ENCODE measurements at places on chromosomes 13 and 19.

- DNase-seq: no peak
These were observed 43.7 kb downstream of the TMEM255B start for GRCh38 chr13:113802761-113803160.

GRCh38 chr13:29487466-29488454, 107.7 kb downstream of the SLC7A1 start:
- no peak for DNase-seq

GRCh38 chr13:46343279-46343994, 43.6 kb downstream of the RUBCNL start:
- DNase-seq: no peak

DNA sequence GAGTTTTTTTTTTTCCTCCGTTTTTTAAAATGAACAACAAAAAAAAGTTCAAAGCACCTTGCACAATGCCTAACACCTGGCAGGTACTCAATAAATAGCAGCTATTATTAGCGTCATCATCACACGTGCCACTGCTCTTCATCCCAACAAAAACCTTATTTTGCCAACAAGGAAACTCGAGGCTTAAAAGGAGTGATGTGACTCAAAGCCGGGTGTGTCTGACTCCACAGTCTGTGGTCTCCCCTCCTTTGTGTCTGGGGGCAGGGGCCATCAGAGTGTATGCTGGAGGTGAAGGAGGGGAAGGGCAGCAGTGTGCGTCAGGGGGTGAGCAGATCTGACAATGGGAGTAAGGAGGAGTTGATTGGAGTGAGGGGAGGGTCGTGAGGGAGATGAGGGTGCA, 34.1 kb upstream of the POU2F2 start:
- DNase-seq: no peak

DNA sequence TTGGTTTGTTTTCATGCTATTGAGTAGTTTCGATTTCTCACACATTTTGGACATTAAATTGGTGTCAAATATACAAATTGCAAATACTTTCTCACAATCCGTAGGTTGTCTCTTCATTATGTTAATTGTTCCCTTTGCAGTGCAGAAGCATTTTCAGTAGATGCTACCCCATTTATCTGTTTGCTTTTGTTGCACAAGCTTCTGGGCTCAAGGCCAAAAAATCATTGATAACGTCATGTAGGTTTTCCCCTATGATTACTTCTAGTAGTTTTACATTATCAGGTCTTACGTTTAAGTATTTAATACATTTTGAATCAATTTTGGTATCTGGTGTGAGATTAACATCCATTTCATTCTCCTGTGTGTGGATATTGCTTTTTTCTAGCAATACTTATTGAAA, 14.0 kb upstream of the ZNF347 start:
- peak; percentile 33 for DNase-seq

- no peak for DNase-seq
These were observed 142.0 kb downstream of the DLEU7 start for GRCh38 chr13:50701469-50701868.

DNA sequence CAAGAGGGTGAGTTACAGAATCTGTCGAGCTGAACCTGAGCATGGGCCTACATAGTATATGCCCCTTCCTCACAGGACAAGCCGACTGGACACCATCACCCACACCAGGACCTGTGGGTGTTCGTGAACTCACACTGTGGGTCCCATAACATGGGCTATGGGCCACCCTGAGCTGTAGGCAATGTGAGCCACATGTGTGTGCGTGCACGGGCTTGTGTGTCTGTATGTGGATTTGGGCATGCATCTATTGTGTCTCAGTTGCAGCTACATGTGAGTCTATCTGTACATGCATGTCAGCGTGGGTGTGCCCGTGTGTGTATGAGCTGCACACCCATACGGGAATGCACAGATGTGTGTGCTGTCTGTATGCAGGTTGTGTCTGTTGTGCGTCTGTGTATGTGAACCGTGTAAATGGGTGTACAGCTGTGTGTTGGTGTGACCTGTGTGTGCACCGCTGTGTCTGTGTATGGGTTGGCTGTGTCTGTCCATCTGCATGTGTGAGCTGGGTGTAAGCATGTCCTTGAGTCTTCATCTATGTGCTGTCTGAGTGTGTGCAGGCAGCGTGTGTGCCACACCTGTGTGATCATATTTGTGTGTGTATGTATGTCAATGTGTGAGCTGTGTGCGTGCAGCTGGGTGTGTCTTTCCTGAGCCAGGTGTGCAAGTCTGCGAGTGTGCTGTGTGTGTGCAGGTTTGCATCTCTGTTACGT, 1.7 kb downstream of the NOTCH3 start:
- DNase-seq: no peak

DNA sequence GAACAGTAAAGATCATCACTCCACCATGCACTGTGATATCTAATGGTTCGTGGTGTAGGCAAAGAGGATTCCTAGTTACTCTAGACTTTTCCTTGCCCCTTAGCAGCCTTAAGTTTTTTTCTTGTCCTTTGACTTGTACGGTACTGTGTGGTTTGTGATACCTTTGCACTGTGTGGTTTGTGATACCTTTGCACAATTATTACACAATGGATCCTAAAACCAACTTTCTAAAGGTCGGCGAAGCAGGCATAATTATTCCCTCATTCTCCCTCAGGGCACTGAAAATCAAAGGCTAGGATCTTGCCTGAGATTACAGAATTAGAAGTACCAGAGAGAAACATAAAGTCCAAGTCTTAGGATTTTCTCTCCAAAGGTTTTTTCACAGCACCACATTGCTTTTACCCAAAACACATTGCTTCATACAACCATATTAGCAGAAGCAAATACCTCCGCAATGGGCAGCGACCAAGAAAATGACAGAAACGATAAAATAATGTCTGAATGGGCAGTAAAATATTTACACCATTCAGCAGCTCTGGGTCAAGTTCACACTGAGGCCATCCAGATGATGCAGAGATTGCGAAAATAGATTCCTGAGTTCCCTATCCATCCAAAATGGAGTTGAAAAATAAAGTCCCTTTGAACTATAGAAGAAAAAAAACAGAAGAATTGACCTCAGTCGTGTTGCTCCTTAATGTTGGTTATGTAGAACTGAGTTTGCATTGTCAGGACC, 106.4 kb downstream of the FGF14 start:
- peak; percentile 71 for DNase-seq

GRCh38 chr19:12730064-12730463, 4.4 kb downstream of the TRIR start:
- no peak for DNase-seq

- DNase-seq: no peak
These were observed 295.6 kb downstream of the SHISA2 start for GRCh38 chr13:25756251-25756650.

GRCh38 chr19:51887522-51888498, at the start of gene ZNF577:
ZNF577 (minus strand) TSS chr19:51887951; CDS start chr19:51880382, 7,569 bp downstream.
- peak; percentile 95 for DNase-seq

GRCh38 chr19:39160889-39161672, 35.5 kb downstream of the PAK4 start:
- no peak for DNase-seq

DNA sequence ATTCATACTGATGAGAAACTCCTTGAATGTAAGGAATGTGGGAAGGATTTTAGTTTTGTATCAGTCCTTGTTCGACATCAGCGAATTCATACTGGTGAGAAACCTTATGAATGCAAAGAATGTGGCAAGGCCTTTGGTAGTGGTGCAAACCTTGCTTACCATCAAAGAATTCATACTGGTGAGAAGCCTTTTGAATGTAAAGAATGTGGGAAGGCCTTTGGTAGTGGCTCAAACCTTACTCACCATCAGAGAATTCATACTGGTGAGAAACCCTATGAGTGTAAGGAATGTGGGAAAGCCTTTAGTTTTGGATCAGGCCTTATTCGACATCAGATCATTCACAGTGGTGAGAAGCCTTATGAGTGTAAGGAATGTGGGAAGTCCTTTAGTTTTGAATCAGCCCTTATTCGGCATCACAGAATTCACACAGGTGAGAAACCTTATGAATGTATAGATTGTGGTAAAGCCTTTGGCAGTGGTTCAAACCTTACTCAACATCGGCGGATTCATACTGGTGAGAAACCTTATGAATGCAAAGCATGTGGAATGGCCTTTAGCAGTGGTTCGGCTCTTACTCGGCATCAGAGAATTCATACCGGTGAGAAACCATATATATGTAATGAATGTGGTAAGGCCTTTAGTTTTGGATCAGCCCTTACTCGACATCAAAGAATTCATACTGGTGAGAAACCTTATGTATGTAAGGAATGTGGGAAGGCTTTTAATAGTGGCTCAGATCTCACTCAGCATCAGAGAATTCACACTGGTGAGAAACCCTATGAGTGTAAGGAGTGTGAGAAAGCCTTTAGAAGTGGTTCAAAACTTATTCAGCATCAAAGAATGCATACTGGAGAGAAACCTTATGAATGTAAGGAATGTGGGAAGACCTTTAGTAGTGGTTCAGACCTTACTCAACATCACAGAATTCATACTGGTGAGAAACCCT, 26.6 kb downstream of the ZNF345 start:
- no peak for DNase-seq

- DNase-seq: no peak
These were observed 112.5 kb downstream of the ESD start for GRCh38 chr13:46684287-46685001.

DNA sequence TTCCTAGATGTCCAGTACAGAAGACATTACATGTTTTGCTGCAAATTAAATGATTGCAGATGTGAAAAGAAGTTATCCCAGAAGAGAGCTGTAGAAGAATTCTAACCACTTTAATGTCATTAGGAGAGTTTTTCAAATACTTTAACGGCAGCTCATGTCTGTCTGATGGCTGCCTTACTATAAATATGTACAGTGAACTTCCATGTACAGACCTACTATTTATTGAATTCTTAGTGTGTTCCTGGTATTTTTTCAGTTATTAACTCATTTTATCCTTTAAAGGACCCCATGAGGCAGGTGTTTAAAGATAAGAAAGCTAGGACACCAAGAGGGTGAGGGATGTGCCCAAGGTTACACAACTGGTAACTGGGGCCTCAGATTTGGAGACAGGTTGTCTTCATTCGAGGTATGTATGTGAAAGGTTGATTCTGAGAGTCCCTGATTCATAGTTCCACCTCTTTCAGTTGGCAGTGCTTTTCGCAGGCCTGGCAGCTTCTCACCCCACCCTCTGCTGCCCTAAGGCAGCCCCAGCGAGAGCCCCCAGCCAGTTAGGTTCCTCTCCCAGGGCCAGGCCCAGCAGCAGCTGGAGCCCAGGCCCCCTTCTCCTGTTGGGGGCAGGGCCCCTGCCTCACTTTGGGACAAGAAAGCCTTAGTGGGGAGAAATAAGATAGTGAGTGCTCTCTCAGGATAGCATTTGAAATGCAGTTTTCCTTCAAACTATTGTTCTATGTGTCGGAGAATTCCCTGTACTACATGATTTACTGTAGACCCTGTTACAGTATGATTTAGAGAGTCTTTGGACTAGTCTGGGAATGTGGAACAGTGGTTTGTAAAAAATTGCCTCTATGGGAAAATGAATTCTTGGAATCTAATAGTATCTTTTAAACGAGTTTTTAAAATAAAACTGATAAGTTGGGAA, 67.7 kb upstream of the TEX29 start:
- DNase-seq: no peak

DNA sequence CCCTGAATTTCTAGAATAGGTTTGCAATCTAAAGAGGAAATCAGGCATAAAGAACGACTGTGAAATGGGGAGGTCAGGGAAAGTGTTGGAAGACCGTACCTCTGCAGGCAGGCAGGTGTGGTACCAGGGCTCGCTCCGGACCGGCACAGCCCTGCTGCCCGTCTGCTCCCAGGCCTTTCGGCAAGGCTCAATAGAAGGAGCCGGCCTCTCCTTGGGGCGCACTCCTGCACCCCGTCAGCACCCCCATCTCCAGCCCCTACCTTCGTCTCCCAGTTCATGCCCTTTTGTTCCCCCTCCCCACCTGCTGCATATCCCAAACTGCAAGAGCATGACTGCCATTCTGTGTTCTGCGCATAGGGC, 139.8 kb upstream of the SOX1 start:
- no peak for DNase-seq

GRCh38 chr19:13876834-13877233, at the start of gene NANOS3:
NANOS3 (plus strand) TSS chr19:13877134; CDS start chr19:13877249, 115 bp downstream.
- DNase-seq: no peak

- DNase-seq: peak; percentile 88
These were observed 1.5 kb upstream of the ECSIT start for GRCh38 chr19:11530432-11530831.

- no peak for DNase-seq
These were observed 54.7 kb downstream of the SLC15A1 start for GRCh38 chr13:98697791-98698190.

DNA sequence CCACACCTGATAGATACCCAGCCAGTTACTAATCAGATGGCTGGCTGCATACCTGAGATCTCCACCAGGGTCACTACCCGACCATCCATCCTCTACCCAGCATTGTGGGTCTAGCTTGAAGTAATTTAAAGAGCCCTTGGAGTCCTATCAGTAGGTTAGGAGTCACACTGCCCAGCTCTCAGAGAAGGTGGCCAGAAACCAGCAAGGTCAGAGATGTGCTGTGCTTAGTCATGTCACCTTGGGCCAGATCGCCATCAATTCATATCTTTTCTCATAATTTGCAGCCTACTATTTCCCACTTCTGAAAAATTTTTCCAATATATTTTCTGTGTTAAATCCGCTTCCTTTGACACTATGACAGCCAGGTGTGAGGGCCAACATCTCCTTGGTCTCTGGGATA, 13.9 kb downstream of the SAMD4B start:
- no peak for DNase-seq

DNA sequence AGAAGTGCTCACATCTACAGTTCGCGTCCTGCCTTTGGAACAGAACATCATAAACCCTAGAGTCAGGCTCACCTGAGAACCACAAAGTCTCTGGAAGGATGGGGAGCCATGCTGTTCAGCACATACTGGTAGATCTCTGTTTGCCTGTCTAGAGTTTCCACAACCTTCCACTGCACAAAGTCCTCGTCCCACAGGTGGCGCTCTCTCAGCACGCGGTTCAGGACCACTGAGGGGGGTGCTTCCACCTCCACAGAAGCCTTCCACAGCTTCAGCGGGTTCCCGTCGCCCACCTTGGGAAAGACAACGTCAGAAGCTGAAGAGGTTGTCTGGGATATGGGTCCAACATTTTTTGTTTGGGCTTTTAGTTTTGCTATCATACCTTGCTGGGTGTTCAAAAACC, 93.6 kb downstream of the KL start:
- no peak for DNase-seq

GRCh38 chr13:100523411-100523810, 65.2 kb downstream of the GGACT start:
- no peak for DNase-seq

DNA sequence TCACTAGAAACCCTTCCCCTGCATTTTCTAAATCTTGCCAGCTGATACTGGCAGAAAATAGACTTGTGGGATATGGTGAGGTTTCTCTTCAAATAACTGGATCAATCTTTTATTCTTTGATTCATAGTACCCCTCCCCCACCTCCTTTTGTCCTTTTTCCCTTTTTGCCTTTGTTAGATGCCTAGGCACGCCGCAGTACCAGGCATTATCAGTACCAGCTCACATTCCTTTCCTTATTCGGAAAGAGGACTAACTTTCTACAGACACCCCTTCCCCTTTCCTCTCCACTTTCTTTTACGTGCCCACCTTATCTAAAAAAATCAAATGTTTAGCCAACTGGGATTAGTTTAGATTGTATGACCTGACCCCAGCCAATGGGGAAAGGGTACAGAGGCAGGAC, 226.4 kb downstream of the MTUS2 start:
- no peak for DNase-seq

GRCh38 chr13:41621716-41622431, 164.5 kb downstream of the RGCC start:
- DNase-seq: peak; percentile 79

Measured in cardiac fibroblast (primary cell).